ENCODE measurements at places on chromosomes 11 and 22.

GRCh38 chr11:44621140-44621681 is 55.7 kb downstream of the CD82 start:
- DNase-seq: peak; percentile 63

DNA sequence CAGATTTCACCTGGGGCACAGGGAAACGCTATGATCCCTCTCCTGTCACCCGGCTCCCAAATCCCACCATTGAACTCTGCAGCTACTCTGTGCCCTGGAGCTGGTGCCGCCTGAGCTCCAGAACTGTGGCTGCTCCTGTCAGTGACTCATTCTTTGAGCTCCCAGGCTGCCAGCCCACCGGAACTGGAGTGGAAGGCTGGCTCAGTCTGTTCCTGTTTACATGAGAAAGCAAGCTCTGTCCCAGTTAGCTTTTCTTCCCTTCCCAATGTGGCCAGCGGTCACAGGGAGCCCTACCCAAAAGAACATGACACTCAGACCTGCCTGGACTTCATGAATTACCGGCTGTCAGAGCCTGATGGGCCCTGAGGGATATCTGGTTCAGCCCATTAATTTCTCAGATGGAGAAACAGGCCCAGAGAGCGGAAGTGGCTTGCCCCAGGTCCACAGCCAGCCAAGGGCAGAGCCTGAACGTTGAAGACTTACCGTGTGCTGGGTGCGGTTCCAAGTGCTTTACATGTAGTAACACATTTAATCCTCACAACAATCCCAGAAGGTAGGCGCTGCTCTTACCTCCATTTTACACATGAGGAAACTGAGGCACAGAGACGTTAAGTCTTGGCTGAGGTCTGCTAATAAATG is 23.8 kb upstream of the IGSF22 start:
- DNase-seq: peak; percentile 71

DNA sequence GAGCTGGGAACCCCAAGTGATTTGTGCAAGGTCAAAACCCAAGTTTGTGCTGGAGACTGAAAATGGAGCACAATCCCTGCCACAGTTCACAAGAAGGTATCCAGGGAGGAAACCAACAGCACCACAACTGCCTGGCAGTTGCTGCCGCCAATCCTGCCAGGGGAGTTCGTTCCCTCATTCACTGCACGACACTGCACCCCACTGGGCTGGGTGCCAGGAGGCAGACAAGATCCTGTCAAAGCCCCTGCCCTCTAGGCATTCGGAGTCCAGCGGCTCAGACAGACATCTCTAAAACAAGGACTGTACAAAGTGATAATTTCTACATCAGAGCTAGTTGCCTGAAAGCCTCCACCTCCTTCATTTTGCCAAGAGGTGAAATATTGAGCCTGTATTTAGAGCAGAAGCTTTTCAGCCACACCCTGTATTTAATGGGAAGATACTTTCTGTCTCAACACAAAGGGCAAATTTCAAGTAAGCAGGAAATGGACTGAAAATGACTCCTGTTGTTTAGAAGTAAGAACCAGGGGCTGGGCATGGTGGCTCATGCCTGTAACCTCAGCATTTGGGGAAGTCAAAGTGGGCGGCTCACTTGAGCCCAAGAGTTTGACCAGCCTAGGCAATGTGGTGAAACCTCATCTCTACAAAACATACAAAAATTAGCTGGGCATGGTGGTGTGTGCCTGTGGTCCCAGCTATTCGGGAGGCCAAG is 277.4 kb upstream of the NARS2 start:
- no peak for DNase-seq

DNA sequence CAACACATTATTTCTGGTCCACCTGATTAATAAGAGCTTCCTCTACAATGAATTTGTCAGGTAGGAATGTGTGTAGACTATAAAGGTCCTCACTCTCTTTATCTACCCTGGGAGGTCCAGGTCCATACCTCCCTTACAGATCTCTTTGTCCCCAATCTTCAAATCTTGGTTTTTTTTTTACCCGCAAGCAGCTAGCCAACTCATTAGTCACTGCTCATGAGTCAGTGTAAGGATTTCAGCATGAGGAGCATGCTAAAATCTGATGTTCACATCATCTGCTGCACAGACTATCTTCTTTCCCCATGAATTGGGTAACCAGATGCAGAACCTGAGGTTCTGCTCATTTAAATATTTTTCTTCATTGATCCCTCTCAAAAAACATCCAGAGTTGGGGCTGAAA is 397.0 kb upstream of the ISX start:
- DNase-seq: no peak

DNA sequence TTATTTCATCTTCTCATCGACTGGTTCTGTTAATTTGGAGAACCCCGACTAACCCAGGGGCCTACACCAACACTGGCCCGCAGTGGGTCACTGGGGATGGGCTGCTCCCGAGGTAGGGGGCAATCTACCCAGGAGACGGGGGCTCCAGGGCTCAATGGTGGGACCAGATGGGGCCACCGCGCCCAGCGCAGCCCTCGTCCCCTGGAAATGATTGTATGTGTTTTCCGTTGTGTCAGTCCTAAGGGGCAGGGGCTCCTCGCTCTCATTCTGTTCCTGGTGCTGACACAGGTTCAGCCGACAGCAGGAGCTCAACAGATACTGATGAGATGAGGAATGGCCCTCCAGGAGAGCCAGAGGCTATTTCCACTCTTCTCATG is 20.7 kb downstream of the A4GALT start:
- no peak for DNase-seq

Measured in fibroblast of pulmonary artery (primary cell).